ENCODE measurements at places on chromosomes 2 and 18.

DNA sequence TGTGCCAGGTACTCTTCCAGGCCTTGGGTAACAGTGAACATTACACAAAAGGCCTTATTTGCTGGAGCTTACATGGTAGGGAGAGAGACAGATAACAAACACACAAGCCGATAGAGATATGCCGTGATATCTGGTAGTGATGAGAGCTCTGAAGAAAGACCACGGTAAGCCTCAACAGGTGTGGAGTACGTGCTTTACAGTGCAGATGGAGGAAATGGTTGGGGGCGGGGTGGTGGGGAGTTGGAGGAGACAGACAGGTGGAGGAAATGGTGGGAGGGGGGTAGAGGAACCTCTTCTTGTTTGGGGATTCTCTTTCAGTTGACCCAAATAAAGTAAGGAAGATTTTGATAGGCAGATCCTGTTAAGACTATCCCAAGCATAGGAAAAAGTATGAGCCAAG, 141.1 kb upstream of the ALPP start:
- DNase-seq: no peak

DNA sequence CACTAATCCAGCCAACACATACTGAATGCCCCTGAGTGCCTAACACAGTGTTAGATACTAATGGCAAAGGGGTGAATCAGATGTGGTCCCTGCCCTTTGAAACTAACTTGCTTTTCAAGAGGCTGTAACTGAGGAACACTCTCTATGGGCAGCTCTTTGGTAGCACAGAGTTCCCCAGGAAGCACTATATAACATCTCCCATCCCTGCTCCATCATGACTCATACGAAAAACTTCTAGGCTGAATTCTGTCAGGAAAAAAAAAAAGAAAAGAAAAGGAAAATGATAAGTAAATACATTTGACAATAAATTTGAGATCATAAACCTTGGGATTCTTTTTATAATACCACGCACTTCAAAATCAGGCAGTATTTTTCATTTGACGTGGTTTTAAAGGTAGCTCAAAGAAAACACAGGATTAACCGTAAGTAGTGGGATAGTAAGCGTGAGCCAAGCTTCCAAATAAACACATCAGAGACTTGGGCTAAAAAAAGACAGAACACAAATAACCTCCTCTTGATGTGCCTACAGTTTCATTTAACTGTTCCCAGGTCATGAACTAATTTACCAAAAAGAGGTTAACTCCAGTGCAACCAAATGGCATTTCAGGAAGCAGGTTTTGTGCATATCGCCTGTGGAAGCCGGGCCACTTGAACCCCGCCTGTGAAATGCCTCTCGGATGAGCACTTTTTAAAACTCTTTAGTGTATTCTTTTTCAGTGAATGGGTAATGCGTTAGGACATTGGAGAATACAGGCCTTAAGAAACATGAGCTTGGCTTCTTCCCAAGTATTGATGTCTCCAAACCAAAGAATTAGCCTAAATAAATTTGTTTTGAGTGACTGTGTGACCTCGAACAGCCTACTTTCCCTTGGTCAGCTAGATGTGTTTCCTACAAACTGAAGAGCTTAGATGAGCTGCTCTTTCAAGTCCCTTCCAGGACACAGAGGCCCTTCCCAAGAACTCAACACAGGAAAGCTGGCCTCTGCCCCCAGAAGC, 42.0 kb downstream of the RDH14 start:
- DNase-seq: no peak

DNA sequence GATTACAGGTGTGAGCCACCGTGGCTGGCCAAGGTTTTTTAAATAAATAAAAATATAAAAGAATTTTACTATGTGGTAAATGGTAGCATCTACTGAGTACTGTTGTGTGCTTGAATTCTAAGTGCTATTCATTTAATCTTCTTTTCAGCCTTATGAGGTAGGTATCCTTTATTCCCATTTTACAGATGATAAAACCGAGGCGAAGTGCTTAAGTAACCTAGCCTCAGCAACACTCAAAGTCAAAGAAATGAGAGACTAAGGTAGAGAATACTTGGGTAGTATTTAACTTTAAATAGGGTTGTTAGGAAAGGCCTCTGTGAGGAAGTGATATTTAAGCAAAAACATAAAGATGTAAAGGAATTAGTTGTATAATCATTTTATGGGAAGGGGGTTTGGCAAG, 5.7 kb upstream of the THOC1 start:
- no peak for DNase-seq

- DNase-seq: no peak
Observed at GRCh38 chr2:239630618-239631286, 229.9 kb upstream of the HDAC4 start.

- no peak for DNase-seq
Observed at GRCh38 chr18:2979129-2979528, 33.8 kb downstream of the LPIN2 start.

DNA sequence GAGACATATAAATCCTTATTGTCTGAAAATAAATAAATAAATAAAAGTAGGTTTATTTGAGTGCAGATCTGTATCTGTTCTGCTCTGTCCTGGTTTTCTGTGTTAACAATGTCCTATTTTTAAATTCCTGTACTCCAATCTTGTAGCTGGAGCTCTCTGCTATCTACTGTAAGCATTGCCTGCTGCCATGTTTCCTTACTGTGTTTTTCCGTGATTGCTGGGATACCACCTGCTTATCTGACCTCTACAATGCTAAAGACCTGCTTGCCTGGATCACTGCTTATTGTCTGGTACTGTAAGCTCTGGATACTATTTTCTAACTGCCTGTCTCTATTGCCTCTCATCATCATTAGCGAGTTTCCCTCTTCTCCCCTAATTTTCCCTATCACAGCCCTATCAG, 11.6 kb downstream of the PTPN4 start:
- DNase-seq: no peak

GRCh38 chr2:71925268-71926088, 222.2 kb downstream of the CYP26B1 start:
- no peak for DNase-seq

DNA sequence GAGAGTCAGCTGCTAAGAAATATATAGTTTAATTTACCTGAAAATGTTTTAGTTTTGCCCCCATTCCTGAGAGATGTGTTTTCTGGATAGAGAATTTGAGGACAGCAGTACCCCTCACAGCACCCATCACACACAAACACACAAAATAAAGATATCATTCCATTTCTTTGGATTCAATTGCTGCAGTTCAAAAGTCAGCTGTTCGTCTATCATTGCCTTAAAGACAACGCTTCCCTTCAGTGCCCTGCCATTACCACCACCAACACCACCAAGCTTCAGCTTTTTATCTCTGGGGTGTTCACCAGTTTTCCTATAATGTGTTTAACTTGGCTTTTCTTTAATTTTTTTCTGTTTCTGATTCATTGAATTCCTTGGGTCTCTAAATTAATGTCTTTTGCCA, 49.7 kb downstream of the RDH14 start:
- DNase-seq: no peak

- DNase-seq: no peak
Observed at GRCh38 chr18:10197097-10197496, 257.3 kb upstream of the APCDD1 start.

DNA sequence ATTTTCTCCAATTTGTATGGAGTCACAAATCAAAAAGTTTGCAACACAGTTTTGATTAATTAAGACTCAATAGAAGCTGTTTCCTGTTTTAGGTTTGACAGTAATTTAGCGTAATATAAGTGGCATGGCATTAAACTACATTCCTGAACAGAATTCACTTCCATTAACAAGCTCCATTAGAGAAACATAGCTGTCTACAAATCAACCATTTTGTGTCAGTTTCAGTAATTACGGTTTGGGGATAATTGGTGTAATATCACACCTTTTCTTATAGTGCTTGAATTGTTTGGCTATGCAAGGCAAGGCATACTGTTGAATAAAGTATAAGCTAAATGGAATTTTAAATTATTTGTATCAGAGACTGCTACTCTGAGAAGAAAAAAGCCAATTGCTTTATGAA, 585.5 kb downstream of the CBLN2 start:
- no peak for DNase-seq

- no peak for DNase-seq
Observed at GRCh38 chr2:177059293-177059692, 153.3 kb upstream of the HNRNPA3 start.

DNA sequence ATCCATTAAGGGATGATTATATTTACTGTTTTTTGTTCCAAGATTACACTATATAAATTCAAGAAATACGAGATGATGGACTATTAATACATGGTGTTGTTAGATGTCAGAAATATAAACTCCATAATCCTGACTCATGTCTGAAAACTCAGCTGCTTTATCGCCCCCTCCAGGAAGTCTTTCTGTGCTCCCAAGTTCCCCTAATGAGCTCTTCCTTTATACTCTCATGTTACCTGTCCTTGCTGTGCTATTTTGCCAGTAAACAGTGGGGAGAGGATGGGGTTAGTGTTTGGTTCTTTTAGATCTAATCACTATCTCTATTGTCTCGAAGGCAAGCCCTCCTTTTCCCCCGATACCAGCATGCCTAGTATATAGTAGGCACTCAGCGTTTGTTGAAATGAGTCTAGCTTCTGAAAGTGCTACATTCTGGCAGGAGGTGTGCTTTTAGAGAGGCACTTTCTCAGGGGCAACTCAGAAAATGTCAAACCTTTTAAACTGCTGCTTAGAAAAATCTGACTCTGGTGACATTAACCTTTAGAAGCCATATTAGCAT, 21.4 kb upstream of the BARD1 start:
- DNase-seq: peak; percentile 21

- peak; percentile 24 for DNase-seq
Observed at GRCh38 chr2:112767693-112768330, 3.4 kb upstream of the CKAP2L start.

GRCh38 chr2:59798687-59799232, 754.7 kb downstream of the BCL11A start:
- no peak for DNase-seq

DNA sequence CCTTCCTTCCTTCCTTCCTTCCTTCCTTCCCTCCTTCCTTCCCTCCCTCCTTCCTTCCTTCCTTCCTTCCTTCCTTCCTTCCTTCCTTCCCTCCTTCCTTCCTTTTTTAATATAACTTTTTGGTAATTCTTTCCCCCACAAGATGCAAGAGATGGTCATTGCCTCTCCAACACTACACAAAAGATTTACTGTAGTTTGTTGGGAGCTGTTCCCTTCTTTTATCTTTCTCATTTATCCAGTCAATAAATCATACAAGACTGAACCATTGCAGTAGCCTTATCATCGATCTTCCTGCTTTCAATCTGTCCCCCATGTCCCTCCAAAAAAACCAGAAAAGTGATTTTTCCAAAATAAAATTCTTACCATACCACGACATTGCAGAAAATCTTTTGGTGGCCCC, 8.2 kb downstream of the APCDD1 start:
- DNase-seq: no peak

GRCh38 chr2:16365366-16365765, 300.3 kb downstream of the CYRIA start:
- no peak for DNase-seq

DNA sequence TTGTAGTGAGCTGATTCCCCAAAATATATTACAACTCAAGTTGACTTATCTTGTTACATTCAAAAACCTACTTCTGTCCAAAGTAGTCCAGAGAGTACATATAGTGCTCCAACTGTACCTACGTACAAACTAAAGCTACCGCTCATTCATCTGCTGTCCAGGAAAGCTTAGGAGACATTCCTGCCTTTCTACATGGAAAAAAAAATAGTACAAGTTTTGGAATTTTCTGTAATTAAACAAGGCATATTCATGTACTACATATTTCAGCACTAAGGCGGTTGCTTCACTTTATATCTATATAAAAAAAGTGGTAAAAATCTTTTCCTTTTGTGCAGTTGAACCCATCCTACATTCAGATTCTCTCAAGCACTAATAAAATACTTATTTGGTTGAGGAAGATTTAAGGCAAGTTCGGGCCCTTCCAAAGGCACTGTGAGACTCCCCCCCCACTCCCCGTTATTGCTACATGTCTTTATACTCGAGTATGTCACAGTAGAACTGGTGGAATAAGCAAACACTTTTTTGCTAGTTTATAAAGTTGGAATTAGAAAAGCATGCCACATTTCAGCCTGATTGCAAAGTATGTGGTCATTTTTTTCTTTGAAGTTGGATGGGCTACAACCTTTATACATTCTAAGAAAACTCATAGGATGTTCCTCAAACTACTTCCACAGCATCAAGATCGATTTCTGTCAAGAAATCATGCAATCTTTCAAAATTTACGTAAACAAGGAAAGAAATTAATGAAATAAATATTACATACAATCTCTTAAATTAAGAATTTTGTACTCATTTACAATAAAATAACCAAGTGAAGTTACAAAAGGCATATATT, 3.7 kb downstream of the ZFP36L2 start:
- DNase-seq: no peak

- no peak for DNase-seq
Observed at GRCh38 chr2:127420039-127420864, 2.0 kb downstream of the PROC start.

DNA sequence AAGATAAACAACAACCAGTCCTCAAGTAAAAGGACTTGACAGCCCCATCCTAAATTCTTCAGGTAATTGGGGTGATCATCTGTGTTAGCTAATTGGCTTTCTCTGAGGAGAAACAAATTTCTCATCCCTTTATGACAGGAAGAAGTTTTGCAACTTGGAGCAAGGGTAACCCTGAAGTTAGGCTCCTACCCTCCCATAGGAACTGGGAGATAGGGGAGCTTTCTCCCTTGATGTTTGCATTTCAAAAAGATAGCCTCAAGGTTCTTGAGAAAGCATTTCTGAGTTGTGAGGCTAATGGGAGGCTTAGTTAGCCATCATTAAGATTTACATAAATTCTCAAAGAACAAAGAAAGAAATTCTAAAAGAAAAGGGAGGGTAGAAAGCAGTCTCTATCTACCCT, 95.4 kb downstream of the MAP2 start:
- no peak for DNase-seq

GRCh38 chr2:159944874-159945273, 117.5 kb downstream of the PLA2R1 start:
- no peak for DNase-seq

GRCh38 chr2:232941912-232942594, 71.0 kb downstream of the NGEF start:
- no peak for DNase-seq

DNA sequence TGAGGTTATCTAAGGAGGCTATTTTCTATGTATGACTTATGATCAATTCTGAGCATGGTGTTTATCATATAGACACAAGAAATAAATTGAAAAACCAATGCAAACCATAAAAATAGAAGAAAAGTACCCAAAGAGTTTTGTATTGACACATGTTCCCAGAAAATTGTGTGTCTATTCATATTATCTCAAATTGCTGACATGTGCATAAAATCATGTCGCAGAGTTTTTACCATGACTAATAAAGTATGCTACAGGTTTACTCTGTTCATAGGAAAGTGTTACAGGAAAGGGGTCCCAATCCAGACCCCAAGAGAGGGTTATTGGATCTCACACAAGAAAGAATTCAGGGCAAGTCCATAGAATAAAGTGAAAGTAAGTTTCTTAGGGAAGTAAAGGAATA, 290.7 kb upstream of the NRXN1 start:
- DNase-seq: no peak

GRCh38 chr2:102051692-102052277, 60.0 kb downstream of the IL1R2 start:
- DNase-seq: no peak

DNA sequence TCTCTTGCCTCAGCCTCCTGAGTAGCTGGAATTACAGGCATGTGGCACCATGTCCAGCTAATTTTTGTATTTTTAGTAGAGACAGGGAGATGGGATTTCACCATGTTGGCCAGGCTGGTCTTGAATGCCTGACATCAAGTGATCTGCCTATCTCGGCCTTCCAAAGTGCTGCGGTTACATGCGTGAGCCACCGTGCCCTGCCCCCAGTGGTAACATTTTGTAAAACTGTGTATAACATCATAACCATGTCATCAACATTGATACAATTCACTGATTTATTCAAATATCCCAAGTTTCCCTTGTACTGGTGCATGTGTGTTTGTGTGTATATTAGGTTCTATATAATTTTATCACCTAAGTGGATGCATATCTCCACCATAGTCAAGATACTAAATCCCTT, 70.0 kb downstream of the PDCL3 start:
- no peak for DNase-seq

All from CD4-positive, alpha-beta T cell treated with Interleukin-4 for 4 hours (primary cell).